ENCODE measurements at places on chromosomes 1 and 21.

GRCh38 chr1:215779729-215780128 lies 212.6 kb downstream of the KCTD3 start:
- DNase-seq = no peak

GRCh38 chr1:197768014-197768805 lies 7.1 kb downstream of the DENND1B start:
- no peak for DNase-seq

DNA sequence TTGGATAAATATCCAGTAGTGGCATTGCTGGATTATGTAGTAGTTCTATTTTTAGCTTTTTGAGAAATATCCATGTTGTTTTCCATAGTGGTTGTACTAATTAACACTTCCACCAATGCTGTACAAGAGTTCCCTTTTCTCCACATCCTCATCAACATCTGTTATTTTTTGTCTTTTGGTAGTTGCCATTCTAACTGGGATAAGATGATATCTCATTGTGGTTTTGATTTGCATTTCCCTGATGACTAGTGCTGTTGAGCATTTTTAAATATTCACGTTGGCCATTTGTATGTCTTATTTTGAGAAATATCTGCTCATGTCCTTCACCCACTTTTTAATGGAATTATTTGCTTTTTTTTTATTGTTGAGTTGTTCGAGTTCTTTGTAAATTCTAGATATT lies 183.9 kb downstream of the PTPRU start:
- DNase-seq = no peak

- DNase-seq = no peak
Observed at GRCh38 chr1:65104854-65105534, 43.0 kb upstream of the AK4 start.

GRCh38 chr1:156151093-156151688 lies 2.2 kb upstream of the SEMA4A start:
- peak; percentile 43 for DNase-seq

GRCh38 chr1:23376890-23377811 lies 7.5 kb upstream of the ZNF436 start:
- peak; percentile 64 for DNase-seq

GRCh38 chr1:27990920-27991537 lies 31.3 kb downstream of the XKR8 start:
- DNase-seq = no peak

DNA sequence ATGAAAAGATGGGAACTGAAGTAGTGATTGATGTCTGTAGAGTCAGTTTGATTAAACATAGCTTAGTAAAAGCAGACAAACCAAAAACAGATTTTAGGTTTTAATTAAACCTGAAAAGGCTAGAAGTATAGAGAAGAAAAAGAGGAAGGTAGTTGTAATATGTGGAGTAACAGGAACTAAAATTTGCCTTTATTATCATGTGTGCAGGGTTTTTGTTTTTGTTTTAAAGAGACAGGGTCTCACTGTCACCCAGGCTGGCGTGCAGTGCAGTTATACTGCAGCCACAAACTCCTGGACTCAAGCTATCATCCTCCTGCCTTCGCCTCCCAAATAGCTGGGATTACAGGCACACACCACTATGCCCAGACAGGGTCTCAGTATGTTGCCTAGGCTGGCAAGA lies 6.0 kb downstream of the TOR1AIP1 start:
- no peak for DNase-seq

Data from heart left ventricle (tissue), 16 donors.